ENCODE measurements at places on chromosomes 11 and 22.
A peak's percentile ranks its signal among the peaks of the same experiment; 100 is the strongest.

DNA sequence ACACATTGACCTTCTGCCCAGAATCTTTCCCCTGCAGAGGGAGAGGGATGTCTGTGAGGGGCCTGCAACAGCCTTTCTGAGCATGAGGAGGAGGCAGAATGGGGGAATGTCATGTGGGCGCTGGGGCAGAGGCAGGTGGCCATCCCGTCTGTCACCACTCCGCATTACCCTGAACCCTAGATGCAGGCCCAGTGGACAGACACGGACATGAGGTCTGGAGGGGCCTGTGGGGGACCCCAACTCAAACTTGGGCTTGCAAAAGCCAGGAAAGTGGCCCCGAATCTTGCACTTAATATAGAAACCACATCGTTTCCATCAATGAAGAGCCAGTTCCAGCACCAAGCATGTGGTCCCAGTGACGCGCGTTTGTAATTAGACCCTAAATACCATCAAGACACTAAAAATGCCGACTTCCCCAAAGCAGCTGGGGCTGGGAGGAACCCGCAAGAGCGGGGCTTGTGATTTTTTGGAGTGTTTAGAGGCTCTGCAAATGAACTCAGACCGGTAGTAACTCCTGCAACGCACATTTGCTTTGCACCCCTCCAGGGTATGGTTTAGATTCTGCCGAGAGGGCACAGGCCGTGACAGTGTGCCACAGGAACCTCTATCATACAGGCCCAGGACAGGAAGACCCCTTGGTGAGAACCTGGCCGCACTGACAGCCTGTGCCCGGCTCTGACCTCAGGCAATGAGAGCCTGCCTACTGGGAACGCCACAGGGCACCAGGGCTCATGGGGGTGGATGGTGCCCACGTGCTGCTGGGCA is 109.3 kb downstream of the CTTN start:
- no peak for DNase-seq

DNA sequence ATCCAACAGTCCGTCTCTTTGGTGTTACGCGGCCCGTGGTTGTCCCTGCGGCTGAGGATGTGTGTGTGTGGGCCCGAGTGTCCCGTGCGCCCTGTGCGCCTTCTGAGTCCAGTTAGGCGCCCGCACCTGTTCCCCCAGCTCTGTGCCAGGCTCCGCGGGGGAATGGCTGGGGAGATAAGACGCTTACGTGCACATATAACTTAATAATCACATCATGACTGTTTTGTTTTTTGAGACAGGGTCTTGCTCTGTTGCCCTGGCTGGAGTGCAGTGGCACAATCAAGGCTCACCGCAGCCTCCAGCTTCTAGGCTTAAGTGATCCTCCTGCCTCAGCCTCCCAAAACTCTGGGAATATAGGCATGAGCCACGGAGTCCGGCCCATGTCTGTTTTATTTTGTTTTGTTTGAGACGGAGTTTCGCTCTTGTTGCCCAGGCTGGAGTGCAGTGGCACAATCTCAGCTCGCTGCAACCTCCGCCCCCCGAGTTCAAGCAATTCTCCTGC is 817 bp downstream of the ARL2 start:
- DNase-seq: no peak

- DNase-seq: no peak
These were observed 11.6 kb downstream of the MFNG start for GRCh38 chr22:37474447-37475090.

DNA sequence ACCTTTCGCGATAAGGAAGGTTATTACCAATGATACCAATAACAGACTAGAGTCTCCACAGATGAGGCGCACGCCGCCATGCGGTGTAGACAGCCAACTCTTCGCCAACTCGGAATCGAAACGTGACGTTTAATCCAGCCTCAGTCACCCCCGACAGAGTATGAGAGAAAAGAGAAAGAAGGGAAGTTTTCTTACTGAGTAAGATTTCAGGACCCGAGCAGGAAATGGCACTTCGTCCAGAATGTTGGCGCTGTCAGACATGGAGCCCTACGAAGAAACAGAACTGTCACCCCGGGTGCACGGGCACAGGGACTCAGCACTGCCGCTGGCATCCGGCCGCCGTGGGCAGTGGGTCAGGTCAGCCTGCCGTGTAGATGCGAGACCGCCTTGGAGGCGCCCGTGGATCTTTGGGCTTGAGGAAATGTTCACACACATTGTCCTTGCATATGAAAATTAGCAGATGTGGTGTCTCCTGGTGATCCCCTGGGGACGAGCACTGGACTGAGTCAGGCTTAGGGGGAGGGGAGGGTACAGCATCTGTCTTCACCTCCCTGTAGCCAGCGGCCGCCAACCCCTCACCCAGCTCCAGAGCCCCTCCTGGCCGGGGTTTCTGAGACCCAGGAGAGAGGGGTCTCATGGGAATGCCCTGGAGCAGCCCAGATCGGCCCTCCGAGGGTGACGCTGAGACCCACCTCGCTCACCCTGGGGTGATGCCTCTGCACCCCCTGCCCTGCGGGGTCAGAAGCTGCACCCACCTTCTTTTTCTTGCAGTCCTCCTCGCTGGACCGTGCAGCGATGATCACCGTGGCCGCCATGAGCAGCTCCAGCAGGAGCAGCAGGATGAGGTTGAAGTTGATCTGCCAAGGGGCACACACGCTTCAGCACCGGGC is 8.3 kb downstream of the MLC1 start:
- DNase-seq: no peak

DNA sequence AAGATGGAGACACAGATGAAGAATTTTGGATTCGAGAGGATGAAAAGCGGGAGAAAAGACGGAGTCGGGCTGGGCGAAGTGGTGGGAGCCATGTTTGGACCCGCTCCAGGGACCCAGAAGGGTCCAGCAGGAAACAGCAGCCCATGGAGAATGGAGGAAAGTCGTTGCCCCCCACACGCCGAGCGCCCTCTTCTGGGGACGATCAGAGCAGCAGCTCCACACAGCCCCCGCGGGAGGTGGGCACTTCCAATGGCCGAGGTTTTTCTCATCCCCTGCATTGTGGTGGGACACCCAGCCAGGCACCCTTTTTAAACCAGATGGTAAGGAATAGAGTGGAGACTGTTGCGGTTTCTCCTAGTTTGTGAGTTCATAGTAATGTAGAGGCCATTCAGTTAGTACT is 22.8 kb upstream of the SLC25A18 start:
- no peak for DNase-seq

GRCh38 chr22:44975427-44976262 is 34.2 kb downstream of the PHF21B start:
- peak; percentile 64 for DNase-seq

DNA sequence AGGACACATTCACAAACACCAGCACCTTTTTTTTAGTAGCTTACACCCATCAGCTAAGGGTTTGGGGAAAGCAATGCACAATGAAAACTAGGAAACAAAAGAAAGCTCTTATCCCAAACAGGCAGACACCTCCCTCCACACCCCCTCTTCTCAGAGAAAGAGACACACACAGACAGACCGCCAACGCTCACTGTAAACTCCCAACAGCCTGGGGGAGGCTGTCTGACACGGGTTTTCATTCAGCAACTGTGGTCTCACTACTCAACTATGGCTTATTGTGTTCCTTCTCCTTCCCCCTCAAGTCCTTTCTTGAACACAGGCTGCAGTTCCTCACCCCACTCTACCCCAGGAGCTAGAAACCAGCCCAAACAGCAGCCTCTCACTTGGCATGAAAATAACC is 123.4 kb downstream of the C11orf58 start:
- no peak for DNase-seq

DNA sequence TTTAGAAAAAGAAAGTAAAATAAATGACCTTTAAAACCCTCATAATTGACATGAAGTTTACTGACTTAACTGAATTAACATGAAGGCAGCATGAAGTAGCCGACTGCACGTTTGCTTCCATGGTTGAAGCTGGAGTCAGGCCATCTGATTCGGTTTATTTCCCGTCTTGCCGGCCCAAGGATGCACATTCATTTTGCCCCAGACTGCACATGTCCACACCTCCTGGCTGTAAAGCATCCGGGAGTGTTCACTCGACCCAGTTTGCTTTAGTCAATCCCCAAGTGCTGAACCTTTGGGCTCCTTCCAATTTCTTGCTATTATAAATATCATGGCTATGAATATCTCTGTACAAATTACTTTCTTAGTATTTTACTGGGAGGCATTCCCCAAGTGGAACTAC is 17.7 kb upstream of the TUB start:
- DNase-seq: no peak

GRCh38 chr11:121421149-121421901 is 30.8 kb upstream of the SORL1 start:
- DNase-seq: no peak

GRCh38 chr11:120288021-120288420 is 37.1 kb upstream of the TLCD5 start:
- no peak for DNase-seq

DNA sequence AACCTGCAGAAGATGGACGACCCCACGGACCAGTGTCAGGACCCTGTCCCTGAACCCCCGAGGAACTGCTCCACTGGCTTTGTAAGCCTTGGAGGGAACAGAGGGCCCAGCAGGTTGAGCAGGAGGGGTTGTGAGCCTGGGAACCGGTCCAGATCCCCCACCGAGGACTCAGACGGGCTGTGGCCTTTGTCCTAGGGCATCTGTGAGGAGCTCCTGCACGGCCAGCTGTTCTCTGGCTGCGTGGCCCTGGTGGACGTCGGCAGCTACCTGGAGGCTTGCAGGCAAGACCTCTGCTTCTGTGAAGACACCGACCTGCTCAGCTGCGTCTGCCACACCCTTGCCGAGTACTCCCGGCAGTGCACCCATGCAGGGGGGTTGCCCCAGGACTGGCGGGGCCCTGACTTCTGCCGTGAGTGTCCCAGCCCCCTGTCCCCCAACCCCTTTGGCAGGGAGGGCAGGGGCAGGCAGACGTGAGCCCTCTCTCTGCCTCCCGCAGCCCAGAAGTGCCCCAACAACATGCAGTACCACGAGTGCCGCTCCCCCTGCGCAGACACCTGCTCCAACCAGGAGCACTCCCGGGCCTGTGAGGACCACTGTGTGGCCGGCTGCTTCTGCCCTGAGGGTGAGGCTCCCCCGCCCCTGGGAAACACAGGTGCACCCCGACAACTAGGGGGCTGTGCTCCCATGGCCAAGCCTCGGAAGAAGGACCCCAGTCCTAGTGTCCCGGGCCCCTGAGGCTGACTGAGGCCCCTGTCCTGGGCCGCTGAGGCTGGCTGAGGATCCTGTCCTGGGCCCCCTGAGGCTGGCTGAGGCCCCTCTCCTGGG is 6.4 kb downstream of the MUC5AC start:
- DNase-seq: no peak

GRCh38 chr11:125338886-125339811 is 156.9 kb downstream of the FEZ1 start:
- DNase-seq: no peak

- no peak for DNase-seq
These were observed 70.4 kb downstream of the RRM1 start for GRCh38 chr11:4164884-4165590.

GRCh38 chr22:29049655-29050263 is 11.9 kb downstream of the C22orf31 start:
- no peak for DNase-seq

- DNase-seq: no peak
These were observed 2.0 kb downstream of the PNPLA5 start for GRCh38 chr22:43889860-43890253.

DNA sequence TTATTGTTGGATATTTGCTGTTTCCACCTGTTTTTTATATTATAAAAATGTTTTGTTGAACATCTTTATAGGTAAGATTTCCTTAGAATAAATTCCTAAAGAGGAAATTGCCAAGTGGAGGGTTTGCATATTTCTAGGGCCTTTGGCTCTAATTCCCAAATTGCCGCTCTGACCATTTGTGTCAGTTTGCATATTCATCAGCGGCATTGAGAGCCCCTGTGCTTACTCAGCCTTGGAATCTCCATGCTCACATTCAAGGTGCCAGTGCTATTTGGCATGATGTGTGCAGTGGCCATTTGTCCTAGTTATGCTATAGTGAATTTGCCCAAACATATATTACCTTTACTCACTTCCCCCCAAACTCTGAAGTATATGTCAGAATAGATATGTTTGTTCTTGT is 25.5 kb downstream of the KREMEN1 start:
- DNase-seq: no peak

- no peak for DNase-seq
These were observed 801.1 kb downstream of the TBC1D22A start for GRCh38 chr22:47563406-47564157.

- DNase-seq: no peak
These were observed 53.8 kb downstream of the HIRA start for GRCh38 chr22:19377565-19378343.

DNA sequence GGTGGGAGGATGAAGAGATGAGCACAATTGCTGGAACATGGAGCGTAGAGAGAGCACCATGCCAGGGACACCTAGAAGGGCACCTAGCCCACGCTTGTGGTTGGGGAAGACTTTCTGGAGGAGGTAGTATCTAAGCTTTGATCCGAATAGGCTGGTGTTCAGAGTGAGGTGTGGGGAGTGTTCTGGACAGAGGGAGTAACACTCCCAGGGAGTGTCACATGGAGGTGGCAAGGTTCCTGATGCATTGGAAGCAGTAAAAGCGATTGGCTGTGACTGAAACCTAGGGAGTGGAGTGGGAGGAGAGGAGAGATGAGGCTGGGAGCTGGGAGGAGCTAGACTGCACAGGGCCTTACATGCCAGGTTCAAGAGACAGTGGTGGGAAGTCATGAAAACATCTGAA is 188.0 kb upstream of the NCAM1 start:
- no peak for DNase-seq

GRCh38 chr11:16763746-16764145 is 25.3 kb downstream of the C11orf58 start:
- DNase-seq: no peak

- no peak for DNase-seq
These were observed 30.4 kb upstream of the RASL10A start for GRCh38 chr22:29345932-29346331.

DNA sequence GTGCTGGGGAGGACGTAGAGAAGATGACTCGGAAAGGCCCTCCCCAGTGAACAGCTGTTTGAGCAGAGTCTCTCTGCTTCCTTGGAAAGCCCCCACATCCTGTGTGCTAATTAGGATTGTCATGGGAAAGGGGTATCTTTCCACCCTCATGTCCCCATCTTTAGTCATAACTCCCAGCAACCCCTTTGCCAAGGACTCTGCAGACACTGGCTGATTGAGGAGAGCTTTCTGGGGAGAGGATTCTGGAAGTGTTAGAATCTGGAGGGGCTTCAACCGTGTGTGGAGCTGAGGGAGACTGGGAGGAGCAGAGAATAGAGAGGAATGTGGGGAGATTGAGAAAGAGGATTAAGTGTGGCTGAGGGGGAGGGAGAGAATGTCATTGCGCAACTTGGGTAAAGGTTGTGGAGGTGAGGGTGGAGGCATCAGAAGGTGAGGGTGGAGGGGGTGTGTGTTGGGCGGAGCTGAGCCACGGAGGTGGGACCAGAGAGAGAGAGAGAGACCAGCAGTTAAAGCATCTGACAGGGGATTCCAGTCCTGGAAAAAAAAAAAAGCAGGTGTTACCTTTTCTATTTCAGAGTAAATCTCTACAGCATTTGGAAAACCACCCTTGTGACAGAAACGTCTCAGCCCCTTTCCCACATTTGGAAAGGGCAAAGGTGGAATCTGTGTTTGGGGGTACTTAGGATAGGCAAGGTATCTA is 2.2 kb downstream of the DTX4 start:
- no peak for DNase-seq

Data from stimulated activated CD4-positive, alpha-beta T cell treated with anti-CD3 and anti-CD28 coated beads, Interleukin-2, amount 100 ng/mL, for 24 hours (primary cell).